Suppressor macrophage (primary cell): ENCODE measurements at places on chromosomes 5 and 9.

GRCh38 chr9:37626708-37627292, 24.0 kb upstream of the FRMPD1 start:
- no peak for DNase-seq

DNA sequence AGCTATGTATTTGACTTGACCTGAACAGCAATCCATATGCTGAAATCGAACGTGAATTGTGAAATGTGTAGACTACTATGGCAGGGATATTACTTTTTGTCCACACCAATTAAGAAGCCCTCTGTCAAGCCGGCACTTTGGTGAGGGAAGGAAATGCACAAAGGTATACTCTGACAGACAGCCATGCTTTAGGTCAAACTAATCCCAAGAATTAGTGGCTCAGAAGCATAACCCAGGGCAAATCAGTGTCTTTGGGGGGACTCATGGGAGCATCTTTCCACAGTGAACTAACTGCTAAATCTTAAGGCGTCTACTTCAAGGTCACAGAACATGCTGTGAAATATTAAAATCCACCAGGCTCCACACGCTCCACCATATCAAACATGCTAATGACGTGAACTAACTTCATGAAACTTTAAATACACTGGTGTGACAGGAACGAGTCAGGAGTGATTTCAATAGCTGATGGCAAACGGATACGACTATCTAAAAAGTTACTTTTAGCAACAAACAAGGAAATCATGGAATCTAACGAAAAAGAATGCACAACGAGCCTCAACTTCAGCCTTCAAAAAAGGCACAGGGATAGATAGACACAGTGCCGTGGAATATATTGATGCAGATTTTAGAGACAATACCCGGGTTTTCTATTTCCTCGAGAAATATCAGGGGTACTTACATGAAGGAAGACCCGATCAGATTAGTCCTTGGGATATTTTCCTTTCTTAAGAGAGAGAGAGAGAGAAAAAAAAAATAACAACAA, 527 bp downstream of the MEF2C start:
- DNase-seq, result peak; percentile 31

GRCh38 chr9:93164085-93164484, 19.9 kb upstream of the WNK2 start:
- DNase-seq, result no peak

- no peak for DNase-seq
Measured at GRCh38 chr5:128015978-128016377, 67.6 kb upstream of the SLC12A2 start.

GRCh38 chr9:81879501-81879916, 48.7 kb upstream of the SPATA31D4 start:
- DNase-seq, result no peak

- no peak for DNase-seq
Measured at GRCh38 chr9:128253991-128254346, 21.8 kb downstream of the GOLGA2 start.

DNA sequence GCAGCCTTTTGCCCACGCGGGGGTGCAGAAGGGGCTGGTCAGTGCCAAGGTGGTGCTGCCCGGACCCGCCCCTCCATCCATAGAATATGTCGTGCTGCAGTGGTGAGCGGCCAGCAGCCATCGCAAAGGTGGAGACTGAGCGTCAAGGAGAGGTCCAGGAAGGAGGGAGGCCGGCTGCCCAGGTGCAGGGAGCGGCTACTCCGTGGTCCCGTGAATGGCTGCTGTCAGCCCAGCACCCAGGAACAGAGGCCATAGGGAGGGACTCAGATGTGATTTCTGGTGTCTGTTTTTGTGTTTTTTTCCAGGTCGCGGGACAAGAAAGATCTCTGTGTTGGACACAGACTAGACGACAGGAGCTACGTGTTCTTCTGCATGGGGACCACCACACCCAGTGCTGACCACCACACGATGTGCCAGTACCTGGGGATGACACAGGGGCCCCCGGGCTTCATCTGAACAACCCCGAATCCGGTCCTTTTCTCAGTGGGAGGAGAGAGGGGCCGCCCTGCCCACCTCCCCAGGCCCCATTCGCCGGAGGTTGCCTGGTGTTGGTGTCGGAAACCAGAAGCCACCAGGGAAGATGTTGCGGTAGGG, 29.0 kb downstream of the PAEP start:
- DNase-seq, result no peak

DNA sequence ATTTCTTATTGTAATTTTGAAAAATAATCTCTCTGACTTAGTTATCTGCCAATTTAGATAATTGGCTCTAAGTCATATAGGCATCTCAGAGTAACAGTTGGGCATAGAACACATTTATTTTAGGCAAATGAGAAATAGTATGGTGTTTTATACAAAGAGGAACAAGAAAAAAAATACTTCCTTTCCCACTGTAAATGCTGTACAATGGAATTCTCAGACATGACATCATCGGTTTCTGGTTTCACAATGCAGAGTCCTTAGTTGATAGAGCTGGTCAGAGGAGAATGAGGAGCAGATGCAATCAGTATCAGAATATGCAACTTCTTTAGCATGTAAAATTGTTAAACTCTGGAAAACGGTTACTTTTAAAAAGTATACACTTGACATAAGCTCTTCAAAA, 49.4 kb downstream of the PLK2 start:
- DNase-seq, result peak; percentile 65

- no peak for DNase-seq
Measured at GRCh38 chr5:145925353-145925752, 11.0 kb upstream of the SH3RF2 start.
